ENCODE measurements at places on chromosomes 4 and X.

GRCh38 chr4:84796394-84796793 is 170.1 kb downstream of the WDFY3 start:
- no peak for DNase-seq

- DNase-seq, result no peak
Observed at GRCh38 chrX:134803551-134804183, 145.4 kb upstream of the PLAC1 start.

DNA sequence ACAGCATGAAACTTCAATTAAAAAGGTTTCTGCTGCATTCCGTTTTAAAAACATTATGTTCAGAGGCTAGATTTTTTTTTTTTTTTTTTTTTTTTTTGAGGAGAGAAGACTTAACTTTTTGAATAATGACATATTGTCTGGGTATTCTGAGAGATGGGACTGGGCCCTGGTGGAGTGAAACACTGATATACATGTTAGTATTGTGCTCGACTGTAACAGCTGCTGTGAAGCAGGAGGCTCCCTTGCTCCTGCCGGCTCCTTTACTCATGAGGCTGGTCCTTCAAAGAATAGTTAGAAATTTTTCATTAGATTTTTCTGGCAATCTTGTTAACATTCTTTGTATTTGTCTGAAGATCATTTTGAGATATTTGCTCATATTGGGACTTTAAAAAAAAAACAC is 73.3 kb downstream of the TMEM131L start:
- DNase-seq, result no peak

DNA sequence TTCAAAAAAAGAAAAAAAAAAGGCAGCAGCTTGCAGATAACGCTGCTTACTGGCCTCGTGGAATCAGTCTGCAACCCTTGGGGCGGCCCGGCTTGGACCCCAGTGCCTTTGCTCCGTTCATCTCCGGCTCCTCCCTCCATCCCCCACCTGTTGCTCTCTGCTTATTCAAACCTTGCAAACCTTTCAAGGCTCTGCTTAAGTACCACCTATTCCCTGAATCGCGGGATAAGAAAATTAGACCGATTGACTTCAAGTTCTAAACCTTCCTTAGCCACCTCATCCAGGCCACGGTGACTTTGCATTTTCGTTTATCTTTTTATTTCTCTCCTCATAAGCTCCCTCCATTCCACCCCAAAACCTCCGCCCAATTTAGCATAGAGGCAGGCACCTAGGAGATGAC is 1.4 kb upstream of the PHKA1 start:
- no peak for DNase-seq

- no peak for DNase-seq
Observed at GRCh38 chr4:122815248-122815647, 11.4 kb upstream of the FGF2 start.

GRCh38 chr4:23962462-23962861 is 72.6 kb upstream of the PPARGC1A start:
- DNase-seq, result no peak

GRCh38 chr4:2961811-2962441 is 1.3 kb downstream of the NOP14 start:
- no peak for DNase-seq

GRCh38 chrX:13081395-13082205 is 37.2 kb upstream of the FAM9C start:
- DNase-seq, result no peak

DNA sequence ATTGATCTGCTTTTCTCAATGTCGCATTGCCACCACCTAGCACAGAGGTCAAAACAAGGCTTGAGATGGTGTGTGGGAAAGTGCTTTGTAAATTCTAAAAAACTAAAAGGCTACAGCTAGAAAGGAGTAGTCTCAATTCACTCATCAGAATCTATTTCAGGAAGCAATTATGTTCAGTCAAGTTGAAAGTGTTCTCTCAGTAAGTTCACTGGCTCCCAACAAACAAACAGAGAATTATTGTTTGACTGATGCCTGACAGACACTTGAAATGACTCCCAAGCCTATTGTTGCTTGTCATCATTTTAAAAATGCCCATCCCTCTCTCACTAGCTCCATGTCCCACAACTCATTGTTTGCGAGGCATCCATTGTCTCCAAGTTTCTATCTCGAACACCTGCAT is 419.6 kb upstream of the CPEB2 start:
- no peak for DNase-seq

DNA sequence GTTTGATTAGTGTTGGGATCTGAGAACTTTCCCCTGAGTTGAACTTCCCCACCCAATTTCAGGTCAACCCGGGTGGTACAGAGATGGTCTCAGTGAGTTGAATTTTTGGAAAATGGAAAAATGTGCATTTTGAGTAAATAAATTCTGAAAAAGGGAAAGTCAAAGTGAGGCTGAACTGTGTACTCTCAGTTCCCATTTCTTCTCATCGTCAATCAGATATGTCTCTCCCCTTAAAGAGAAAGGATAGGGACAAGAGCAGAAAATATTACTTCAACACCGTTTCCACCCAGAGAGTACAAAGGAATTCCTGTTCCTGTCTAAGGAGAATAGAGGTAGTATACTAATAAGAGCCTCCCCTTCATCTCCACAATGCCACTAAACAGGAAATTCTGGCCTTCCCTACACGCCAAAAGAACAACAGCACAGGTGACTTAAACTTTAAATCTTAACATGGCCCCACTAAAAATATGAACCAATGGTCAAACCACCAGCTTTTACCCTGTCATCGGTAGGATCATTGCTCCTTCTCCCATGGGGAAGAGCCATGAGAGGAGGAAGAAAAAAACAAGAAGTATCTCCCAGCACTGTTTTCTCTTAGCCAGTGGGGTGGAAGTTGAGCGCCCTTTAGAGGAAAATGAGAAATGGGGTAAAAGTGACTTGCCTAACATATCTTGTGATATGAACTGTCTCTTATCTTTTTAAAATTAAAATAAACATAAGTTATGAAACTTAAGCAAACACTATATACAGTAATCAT is 30.3 kb downstream of the BMP3 start:
- no peak for DNase-seq

DNA sequence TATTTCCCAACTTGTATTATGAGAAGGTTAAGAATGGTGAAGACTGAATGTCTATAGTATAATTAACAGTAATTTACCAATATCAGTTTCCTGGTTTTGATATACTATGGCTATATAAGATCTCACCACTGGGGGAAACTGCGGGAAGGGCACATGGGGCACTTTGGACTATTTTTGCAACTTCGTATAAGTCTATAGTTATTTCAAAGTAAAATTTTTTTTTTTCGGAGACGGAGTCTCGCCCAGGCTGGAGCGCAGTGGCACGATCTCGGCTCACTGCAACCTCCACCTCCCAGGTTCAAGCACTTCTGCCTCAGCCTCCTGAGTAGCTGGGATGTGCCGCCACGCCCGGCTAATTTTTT is 46.1 kb downstream of the CXorf58 start:
- no peak for DNase-seq

DNA sequence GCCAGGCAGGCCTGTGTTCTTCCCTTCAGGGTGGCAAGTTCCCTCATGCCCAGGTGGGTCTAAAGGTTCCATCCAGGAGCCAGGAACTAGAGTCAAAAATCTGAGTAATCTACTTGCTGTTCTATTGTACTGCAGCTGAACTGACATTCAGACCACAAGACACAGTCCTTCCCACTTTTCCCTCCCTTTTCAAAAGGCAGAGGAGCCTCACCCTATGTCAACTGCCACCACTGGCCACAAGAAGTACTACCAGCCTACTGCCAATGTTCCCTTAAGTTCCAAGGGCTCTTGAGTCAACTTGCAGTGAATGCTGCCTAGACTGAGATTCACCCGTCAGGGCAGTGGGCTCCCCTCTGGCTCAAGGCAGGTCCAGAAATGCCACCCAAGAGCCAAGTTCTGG is 133.5 kb downstream of the FAM47B start:
- DNase-seq, result no peak

- DNase-seq, result no peak
Observed at GRCh38 chr4:156829201-156829873, 142.3 kb downstream of the PDGFC start.

GRCh38 chrX:148381603-148382002 is 118.8 kb upstream of the AFF2 start:
- no peak for DNase-seq

- DNase-seq, result no peak
Observed at GRCh38 chrX:13077168-13077567, 32.7 kb upstream of the FAM9C start.
